ENCODE measurements at places on chromosomes 13 and 19.

- DNase-seq = no peak
Measured at GRCh38 chr13:65756071-65756671, 1474.0 kb downstream of the PCDH9 start.

GRCh38 chr13:76638882-76639281 lies 247.3 kb downstream of the KCTD12 start:
- DNase-seq = no peak

GRCh38 chr13:61495648-61496047 lies 80.0 kb upstream of the PCDH20 start:
- DNase-seq = no peak

DNA sequence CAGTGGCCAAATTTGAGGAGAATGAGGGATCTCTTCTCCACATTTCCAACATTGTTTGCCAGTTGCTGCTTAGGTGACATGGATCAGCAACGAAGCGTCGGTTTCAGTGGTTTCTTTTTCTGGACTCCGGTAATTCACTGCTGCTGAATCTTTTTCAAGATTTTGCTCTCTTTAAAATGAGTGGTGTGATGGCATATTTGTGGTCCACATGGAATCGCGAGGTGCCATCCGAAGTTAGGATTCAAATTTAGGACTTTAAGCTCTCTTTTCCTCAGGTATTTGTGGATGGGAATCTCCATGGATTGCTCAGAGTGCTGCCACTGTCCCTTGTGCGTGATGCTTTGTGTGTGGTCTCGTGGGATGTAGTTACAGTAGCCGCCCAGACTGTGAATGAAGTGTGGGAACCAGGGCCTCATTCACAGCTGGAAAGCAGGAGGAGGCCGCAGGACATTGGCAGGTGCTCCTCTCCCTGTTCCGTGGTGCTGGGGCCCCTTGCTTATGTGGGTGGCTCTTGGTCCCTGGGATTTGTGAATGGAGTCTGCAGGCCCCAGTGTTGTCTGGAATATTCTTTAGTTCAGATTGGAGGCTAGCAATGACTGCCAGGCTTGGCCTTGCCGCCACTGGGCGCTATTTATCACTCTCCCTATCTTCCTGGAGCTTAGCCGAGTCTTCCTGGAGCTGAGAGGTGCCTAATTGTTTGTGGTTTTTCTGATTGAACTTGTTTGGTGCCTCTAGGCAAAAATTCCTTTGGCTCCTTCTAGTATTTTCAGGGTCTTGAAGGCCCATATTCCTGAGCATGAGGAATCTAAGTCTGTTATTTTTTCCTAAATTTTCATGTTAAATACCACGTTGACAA lies 1.5 kb downstream of the ILF3 start:
- DNase-seq = peak; percentile 42

DNA sequence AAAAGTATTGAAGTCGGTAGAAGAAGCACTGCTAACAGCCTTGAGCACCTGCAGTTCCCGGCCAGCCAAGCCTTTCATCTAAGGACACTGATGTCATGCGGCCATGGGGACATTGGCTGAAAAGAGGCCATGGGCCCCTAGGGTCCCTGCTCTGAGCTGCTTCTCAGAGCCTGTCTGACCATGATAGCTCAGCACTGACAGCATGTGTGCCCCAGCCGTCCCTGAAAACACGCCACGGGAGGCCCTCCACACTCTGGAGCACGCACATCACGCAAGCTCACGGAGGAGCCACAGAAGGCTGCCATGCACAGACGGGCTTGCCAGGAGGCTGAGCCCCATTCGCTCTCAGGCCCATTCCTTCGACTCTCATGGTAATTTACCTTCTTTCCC lies 51.8 kb downstream of the MLLT1 start:
- no peak for DNase-seq

- DNase-seq = no peak
Measured at GRCh38 chr13:106349080-106349931, 186.2 kb downstream of the EFNB2 start.

GRCh38 chr13:97522243-97522642 lies 88.3 kb downstream of the RAP2A start:
- no peak for DNase-seq

DNA sequence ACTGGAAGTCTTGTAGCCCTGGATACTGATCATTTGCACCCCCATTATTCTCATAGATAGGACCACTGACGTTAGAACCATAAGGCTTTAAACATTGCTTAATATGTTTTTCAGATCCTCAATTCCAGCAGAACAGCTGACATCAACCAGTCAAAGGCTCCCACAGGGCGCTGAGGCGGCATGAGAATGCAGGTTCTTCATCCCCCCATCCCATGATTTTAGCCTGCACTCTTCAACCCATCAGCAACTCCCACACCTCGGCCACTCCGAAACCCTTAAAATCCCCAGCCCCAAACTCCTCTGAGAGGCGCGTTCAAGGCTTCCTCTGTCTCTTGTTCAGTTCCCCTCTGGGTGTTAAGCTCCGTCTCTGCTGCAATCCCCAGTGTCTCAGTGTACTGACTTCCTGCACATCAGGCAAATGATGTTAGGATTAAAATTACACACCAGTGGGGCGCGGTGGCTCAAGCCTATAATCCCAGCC lies 24.3 kb upstream of the LAMP1 start:
- peak; percentile 90 for DNase-seq

GRCh38 chr13:84810781-84811180 lies 928.5 kb upstream of the SLITRK1 start:
- DNase-seq = no peak

- no peak for DNase-seq
Measured at GRCh38 chr13:50123002-50123401, 107.8 kb downstream of the KCNRG start.

DNA sequence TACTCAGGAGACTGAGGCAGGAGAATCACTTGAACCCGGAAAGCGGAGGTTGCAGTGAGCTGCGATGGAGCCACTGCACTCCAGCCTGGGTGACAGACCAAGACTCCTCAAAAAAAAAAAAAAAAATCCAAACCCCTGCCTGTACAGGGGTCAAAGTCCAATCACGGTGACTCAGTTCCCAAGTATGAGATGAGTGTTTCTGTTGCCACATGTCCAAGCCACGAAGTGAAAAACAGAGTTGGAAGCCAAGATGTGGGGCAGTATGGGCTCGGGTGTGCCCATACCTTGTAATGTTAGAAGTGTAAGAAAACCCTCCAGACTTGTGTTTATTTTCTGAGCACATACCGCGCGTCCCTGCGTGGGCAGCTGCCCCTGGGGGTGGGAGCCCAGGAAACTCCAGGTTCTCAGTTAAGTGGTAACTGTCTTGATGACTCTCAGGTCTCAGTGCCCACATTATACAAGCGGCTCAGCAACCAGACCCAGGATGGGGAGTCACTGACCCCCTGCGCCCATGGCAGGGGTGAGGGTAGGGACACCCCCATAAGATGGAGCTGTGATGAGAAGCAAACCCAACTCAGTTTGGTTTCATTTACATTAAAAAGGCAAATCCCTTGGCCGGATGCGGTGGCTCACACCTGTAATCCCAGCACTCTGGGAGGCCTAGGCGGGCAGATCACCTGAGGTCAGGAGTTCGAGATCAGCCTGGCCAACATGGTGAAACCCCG lies 1.2 kb upstream of the GPX4 start:
- peak; percentile 84 for DNase-seq

GRCh38 chr19:4636151-4636717 lies 3.1 kb upstream of the TNFAIP8L1 start:
- DNase-seq = peak; percentile 76

GRCh38 chr13:111161601-111162600 lies 46.8 kb downstream of the ARHGEF7 start:
- peak; percentile 13 for DNase-seq

- no peak for DNase-seq
Measured at GRCh38 chr19:33569821-33570220, 48.2 kb upstream of the PEPD start.

GRCh38 chr13:112345826-112346172 lies 30.4 kb upstream of the SPACA7 start:
- DNase-seq = no peak

GRCh38 chr19:2081873-2082810 lies 14.0 kb downstream of the MOB3A start:
- DNase-seq = peak; percentile 83

DNA sequence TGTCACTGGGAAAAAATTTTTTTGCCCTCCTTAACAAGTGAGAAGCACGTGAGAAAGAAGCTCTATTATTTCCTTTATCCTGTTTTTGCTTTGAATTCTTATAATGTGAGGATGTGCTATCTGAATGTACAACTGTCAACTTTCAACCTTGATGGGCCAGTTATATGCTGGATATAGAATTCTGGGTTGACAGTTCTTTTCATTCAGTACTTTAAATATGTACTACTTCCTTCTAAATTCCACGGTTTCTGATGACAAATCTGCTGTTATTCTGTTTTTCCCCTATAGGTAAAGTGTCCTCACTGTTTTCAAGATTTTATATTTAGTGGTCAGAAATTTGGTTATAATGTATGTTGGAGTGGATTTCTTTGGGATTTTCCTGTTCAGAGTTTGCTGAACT lies 29.9 kb downstream of the ZDHHC20 start:
- no peak for DNase-seq

- DNase-seq = no peak
Measured at GRCh38 chr13:100898431-100898830, 223.8 kb upstream of the TMTC4 start.

DNA sequence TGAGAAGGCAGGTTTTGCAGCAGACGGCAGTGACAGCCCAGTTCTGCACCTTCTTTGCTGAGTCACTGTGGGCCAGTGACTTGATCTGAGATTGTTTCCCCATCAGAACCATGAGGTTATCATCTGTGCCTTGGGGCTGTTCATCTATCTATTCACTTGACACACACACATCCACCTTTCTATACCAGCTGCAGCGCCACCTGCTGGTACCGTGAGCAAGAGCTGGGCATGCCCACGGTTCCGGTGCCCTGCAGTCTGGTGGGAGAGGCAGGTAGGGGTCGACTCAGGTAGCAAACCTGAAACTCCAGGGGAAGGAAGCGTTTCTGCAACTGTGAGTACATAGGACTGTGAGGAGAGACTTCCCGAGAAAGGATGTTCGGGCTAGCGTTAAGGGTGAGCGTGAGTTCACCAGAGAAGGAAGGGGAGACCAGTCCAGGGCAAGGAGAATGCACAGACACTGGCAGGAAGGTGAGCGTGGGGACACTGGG lies 7.5 kb upstream of the LIN7B start:
- peak; percentile 60 for DNase-seq

GRCh38 chr13:110319774-110320509 lies 12.9 kb downstream of the COL4A2 start:
- DNase-seq = peak; percentile 32

DNA sequence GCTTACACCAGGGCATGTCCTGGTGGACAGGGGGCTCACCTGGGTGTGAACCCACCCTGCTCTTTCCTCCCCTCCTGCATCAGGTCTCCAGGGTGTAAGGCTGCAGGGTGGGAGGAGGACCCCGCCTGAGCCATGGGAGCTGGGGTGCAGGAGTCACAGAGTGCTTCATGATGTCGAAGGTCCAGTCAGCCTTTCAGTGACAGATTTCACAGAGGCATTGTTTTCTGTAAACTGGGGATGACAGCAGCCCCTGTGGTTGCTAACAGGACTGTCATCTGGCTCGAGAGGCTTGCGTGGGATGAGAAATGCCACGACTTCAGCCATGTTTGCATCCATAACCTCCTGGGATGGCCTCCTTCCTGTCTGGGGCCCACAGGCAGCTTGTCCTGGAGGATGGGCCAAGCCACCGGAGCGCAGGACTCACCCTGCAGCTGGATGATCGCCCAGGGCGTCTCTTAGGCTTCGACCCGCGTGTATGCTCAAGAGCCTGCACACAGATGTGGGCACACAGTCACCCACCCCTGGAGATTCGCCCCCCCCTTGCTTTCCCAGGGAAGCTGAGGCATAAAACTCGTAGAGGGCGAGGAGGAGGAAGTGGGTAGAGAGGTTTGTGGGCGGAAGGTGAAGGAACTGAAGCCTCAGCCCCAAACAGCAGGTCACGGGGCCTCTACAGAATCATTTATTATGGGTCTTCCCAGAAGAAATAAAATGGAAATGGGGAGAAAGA lies 4.9 kb downstream of the NANOS3 start:
- DNase-seq = peak; percentile 71

DNA sequence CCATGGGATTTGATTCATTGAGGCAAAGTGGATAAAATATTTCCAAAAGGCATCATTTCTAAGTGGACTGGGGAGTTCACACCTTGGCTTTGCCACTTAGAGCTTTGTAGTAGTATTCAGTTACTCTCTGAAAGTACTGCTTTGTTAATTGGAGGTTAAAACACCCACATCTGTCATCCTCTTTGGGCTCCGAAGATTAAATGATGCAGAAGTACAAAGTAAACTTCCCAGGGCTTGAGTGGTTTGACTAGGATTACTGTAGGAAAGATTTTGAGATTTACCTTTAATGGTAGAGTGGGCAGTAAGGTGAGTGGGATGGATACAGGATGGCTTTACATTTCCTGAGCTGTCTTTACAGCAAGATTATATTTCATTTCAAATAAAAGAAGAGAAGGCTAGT lies 42.4 kb downstream of the WASF3 start:
- DNase-seq = no peak

GRCh38 chr13:99506634-99507033 lies 5.4 kb downstream of the TM9SF2 start:
- DNase-seq = peak; percentile 66

GRCh38 chr19:18833849-18834643 lies 2.3 kb downstream of the UPF1 start:
- no peak for DNase-seq

DNA sequence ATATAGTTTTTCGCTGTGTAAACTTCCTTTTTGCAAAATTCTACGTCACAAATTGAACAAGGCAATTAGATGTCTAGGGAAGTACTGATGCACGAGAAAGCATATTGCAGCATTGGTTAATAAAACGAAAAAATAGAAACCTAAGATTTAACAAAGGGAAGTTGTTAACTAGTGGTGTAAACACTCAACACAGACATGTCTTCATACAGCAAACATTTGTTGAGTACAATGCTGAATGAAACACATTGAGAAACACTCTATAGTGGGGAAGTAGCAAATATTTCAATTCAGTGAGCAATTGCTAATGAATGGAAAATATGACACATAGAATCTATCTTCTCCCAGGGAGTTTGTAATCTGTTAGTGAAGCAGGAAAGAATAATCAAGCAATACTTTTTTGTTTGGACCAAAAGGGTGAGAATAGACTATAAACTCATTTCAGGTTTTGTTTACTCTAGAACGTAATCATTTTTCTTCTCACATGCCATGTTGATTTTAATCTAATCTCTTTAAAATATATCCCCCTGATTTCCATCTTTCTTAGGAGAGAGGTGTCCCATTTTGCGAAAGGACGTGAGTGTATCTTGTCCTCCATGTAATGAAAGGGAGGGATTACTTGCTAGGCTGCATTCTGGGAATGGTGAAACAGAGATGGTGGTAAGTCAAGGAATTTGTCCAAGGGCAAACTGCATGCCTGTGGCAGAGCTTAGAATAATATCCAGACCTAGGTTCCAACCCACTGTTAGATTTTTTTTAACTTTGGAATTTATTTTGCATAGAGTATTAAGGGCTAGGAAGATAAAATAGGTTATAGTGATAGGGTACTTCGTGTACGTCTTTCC lies 1.7 kb upstream of the ANKRD10 start:
- peak; percentile 91 for DNase-seq

GRCh38 chr13:113837560-113838355 lies 26.1 kb downstream of the GAS6 start:
- peak; percentile 65 for DNase-seq
